COR-L47 (cell line): ENCODE measurements at places on chromosomes 16 and 17.
A peak's percentile ranks its signal among the peaks of the same experiment; 100 is the strongest.

- no peak for DNase-seq
These were observed 723.4 kb downstream of the MAF start for GRCh38 chr16:78877114-78877655.

GRCh38 chr17:42061646-42062487 lies 11.5 kb upstream of the C17orf113 start:
- no peak for DNase-seq

- DNase-seq = peak; percentile 18
These were observed 26.3 kb downstream of the CEP112 start for GRCh38 chr17:66165537-66166123.

- peak; percentile 68 for DNase-seq
These were observed 1.2 kb upstream of the CBLN1 start for GRCh38 chr16:49282690-49283375.

DNA sequence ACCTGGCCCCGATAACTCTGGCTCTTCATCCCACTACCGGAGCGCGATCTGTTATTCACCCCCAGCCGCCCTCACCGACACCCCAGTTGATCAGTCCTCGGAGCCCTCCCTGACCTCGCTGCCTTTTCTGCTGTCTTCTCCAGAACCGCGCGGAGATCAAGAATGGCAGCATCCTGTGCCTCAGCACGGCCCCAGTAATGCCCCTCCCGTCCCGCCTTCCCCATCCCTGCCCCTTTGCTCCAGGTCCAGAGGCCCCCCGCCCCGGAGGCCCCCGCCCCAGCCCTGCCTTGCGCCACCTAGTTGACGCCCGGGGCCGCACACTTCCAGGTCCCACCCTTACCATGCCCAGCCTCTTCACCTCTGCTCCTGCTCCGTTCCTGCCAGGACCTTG lies 872 bp downstream of the ELMO3 start:
- no peak for DNase-seq

- DNase-seq = peak; percentile 84
These were observed 8.9 kb upstream of the TIMP2 start for GRCh38 chr17:78933959-78934568.

GRCh38 chr17:39939588-39940419 lies 12.3 kb downstream of the LRRC3C start:
- peak; percentile 55 for DNase-seq

GRCh38 chr16:87844809-87845208 lies 24.5 kb downstream of the SLC7A5 start:
- DNase-seq = no peak

DNA sequence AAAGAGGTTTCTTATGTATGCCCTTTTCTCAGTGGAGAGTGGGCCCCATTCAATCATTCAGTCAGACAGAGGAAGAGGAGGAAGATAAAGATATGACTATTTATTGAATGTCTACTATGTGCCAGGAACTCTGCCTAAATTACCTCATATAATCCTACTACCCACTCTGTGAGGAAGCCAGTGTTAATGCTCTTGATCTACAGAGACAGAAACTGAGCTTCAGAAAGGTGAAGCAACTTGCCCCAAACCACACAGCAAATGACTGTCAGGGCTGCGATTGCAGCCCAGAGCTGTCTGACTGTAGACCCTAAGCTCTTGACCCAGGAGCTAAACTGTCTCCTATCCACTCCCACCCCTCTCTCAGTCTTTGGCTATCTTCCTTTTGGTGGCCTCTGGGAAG lies 8.4 kb downstream of the SRCIN1 start:
- no peak for DNase-seq

DNA sequence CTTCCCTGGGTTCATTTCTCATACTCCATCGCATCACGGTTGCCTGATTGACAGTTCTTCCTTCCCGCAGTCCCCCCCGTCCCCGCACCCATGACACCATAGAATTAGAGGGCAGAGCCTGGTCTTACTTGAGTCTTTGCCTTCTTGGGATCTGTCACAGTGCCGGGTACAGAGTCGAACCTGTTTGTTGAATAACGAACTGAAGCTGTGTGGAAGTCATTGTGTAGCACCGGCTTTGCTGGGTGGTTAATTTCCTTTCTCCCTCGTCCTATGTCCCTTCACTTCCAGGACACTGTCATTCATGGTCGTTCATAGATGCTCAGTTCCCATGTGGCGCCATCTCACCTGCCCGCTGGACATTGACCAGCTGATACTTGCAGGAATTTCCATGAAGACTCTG lies 315.3 kb downstream of the CPPED1 start:
- no peak for DNase-seq

- DNase-seq = no peak
These were observed 2.0 kb downstream of the RBBP6 start for GRCh38 chr16:24541233-24541933.

DNA sequence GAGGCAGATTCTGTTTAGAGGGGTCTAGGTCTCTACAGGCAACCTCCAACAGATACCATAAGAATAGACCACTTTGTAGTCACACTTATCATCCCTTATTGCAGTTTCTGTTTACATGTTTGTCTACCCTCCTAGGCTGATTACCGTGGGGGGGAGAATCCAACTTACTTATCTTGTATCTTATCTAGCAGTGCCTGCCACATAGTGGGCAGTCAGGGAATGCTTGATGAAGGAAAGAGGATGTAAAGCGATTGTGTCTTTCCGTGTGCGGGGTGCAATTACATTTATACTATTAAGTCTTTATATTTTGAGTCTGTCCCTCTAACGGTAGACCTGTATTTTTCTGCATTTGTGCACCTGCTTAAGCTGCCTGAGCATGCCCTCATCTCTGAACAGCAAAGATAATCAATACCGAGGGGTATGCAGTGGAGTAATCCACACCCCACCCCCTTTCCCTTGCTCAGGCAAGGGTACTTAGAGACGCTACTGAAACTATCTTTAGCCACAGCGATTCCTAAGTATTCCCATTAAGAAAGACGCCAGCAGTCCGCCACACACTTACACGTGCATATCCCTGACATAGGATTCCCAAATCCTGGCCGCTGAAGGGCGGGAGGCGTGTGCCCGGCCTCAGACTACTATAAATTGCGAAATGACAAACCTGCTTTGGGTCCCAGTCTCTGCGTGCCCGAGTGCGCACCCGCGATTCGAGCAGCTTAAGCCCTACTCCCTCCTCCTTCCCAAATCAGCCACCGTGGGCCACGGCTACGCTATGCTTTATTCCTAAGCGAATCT lies 635 bp upstream of the AATF start:
- DNase-seq = peak; percentile 44

DNA sequence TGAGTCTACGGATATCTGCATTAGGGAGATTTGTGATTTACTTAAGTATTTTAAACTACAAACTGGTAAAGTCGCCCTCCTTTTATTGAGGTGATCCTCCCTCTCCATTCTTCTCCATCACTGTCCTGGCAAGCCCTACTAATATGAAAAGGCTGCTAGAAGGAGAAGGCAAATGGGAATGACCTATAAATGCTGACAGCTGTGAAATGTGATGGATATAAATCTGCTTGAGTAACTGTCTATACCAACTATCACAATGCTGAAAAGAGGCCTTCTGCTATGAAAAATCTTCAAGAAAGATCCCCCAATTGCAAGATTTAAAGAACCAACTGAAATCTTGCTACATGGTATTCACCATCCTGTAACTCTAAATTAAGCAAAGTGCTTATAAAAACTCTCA lies 15.5 kb downstream of the DNAJC7 start:
- DNase-seq = no peak

DNA sequence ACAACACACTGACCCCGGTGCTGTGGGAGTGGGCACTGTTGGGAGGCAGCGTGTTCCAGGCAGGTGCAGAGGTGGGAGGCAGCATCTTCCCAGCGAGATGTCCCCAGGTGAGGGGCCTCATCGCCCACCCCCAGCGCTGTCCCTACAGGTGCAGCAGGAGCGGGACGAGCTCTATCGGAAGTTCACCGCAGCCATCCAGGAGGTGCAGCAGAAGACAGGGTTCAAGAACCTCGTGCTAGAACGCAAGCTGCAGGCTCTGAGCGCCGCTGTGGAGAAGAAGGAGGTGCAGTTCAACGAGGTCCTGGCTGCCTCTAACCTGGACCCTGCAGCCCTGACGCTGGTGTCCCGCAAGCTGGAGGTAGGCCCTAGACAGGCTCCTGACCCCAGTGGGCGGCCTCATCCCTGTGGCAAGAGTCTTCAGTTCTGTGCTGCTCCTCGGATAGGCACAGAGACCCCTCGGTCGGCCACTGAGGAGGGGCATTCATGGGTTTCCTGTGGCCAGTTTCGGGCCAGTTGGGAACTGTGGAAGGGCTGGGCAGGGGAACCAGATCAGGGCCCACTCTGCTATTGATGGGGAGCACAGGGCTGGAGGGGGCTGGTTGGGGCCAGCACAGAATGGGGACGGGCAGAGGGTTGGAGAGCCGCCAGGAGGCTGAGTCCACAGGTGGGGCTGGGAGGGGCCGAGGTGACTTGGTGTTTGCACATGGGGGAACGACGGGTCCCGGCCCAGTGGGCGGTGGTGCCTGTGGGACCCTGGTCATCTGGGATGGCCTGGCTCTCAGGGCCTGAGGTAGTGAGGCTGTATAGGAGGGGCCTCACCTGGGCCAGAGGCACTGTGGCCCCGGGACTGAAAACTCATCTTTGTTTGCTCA lies 21.1 kb upstream of the DBNDD1 start:
- no peak for DNase-seq

- DNase-seq = no peak
These were observed 10.1 kb downstream of the MRM3 start for GRCh38 chr17:792277-792676.

GRCh38 chr17:47946929-47947397 lies 5.6 kb downstream of the PNPO start:
- peak; percentile 87 for DNase-seq

- no peak for DNase-seq
These were observed 218.0 kb upstream of the CNTNAP4 start for GRCh38 chr16:76059186-76059585.

- DNase-seq = no peak
These were observed 255.3 kb downstream of the CPPED1 start for GRCh38 chr16:12548270-12548983.

- DNase-seq = peak; percentile 75
These were observed 785 bp downstream of the NME3 start for GRCh38 chr16:1770328-1771187.

DNA sequence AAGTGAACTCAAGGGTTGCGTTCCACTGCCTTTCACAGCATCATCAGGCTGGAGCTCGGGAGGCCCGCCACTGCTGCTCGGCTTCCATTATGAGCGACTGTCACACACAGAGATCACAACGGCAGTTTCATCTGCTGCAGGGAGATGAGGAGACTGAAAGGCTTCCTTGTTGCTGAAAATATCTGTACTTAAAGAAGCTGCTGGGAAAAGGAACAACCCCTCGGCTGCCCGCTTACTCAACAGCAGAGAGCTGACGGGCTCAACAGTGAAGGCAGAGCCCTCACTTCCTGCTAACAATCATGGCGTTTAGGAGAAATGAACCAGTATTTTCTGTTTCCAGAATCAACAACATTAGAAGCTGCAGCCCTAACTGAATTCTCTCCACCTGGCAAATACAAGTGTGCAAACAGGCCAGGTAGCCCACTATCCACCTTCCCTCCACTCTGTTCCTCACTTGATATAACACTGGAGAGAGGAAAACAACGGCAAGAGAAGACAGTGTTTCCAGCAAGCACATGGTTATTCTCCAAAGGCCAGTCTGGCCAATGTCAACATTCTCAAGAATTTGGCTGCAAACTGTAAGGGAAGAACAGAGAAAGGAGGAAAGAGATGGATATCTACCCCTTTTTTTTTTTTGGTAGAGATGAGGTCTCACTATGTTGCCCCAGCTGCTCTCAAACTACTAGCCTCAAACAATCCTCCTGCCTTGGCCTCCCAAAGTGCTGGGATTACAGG lies 33.7 kb downstream of the MBTPS1 start:
- DNase-seq = no peak

DNA sequence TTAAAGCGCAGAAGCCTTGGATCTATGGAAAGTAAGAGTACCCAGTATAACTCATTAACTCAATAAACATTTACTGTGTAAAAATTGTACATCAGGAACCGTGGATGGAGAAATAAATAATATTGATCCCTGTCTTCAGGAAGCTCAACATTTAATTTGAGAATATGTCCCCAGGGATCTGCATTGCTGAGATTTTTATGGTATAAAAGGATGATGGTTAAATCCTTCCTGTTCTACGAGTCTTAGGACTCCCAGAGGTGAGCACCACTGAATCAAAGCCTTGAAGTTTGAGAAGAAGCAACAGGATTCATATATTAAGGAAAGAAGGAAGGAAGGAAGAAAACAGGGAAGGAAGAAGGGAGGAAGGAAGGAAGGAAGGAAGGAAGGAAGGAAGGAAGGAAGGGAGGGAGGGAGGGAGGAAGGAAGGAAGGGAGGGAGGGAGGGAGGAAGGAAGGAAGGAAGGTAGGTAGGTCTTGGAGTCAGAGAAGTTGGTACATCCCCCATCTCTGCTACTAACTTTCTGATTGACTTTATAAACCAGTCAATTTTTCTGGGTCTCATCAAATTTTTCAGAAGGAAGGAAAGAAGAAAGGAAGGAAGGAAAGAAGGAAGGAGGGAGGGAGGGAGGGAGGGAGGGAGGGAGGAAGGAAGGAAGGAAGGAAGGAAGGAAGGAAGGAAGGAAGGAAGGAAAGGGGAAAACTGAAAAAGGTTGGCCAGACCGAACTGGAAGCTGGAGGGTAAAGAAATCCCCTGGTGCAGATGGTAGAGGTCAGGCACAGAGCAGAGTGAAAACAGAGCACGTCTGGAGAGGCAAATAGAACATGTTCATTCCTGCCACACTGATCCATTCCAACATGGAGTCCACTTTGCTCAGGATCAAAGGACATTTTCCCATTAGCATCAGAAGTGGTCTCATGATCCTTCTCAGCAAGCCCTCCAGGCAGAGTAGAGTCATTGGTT lies 422.2 kb upstream of the CDH11 start:
- DNase-seq = no peak

- DNase-seq = no peak
These were observed 1.1 kb downstream of the CCP110 start for GRCh38 chr16:19524616-19525384.

GRCh38 chr16:87657621-87658192 lies 55.4 kb downstream of the JPH3 start:
- no peak for DNase-seq

- DNase-seq = no peak
These were observed 80.3 kb upstream of the GOT2 start for GRCh38 chr16:58814348-58814801.

- DNase-seq = no peak
These were observed 26.0 kb downstream of the SNX29 start for GRCh38 chr16:12002447-12003006.

GRCh38 chr16:89695086-89695874 lies 6.2 kb downstream of the SPATA2L start:
- DNase-seq = no peak

- DNase-seq = peak; percentile 24
These were observed 79.6 kb downstream of the TMEM132E start for GRCh38 chr17:34658811-34659560.
